CD4-positive, alpha-beta T cell treated with Interleukin-6 for 4 hours (primary cell): ENCODE measurements at places on chromosomes 6 and 20.

GRCh38 chr6:16331384-16332174, 93.2 kb downstream of the GMPR start:
- DNase-seq = peak; percentile 79

- peak; percentile 17 for DNase-seq
Measured at GRCh38 chr6:100001915-100002388, 7.9 kb upstream of the MCHR2 start.

- no peak for DNase-seq
Measured at GRCh38 chr6:141925001-141925400, 207.7 kb upstream of the GJE1 start.

DNA sequence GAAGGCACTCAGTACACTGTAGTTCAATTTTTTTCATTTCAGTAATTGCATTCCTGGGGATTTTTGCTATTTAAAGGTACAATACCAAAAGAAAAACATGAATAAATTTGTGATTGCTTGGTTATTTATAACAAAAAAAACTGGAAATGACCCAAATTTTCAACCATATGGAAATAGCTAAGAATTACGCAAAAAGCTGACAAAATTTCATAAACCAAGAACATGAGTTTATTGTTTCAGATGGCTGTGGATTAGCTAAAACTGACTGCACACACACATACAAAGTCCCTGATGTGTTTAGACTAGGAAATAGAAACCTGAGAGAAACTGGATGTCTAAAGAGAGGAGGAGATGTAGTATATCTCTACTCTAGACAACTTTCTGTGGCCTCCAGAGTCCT, 718.4 kb upstream of the CHD6 start:
- no peak for DNase-seq

DNA sequence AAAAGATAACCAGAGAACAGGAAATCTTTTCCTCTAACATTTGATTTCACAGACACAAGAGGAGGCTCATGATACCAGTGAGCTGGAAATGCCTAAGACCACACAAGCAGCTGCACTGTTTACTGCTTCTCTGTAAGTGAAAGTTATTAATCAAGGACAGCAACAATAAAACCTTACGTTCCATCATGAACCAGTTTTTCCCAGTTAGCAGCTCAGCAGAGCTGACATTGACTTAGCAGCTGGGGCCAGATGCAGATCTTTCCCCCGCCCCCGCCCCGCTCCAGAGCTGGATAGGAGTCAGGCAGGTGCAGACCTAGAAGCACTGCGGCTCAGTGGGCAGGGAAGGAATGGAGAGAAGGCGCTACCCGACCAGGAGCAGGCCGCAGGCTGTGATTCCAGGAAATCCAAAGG, 275.2 kb downstream of the GMDS start:
- no peak for DNase-seq

DNA sequence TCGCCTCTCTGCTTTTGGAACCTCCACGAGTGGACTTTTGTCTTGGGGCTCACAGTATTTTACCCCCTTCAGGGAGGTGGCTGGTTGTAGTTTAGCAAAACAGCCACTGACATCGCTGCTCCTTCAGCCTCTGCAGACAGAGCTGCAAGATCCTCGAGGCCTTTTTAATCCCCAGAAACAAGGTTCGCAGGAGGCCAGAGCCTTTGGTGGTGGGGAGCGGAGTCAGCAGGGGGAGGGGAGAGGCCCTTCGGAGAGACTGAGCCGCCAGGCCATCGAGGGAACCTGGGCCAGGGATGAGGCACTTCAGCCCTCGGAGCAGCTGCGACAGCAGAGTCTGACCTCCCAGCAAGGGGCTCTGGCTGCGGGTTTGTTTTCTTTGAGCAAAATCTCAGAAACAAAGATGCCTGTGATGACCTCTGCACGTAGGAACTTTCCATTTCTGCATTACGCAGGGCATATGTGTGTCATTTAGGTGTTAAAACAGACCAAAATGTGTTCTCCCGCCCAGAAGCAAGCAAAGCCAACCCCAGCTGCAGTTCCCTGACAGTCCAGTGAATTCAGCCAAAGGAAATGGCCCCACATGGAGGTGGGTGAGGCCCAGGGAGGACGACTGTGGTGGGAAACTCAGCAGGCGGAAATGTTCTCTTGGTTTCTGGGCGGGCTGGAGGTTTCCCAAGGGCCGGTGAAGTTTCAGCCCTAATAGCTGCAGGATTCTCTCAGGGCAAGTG, 171.2 kb upstream of the SULF2 start:
- no peak for DNase-seq

GRCh38 chr20:46142124-46142523, 24.0 kb downstream of the CD40 start:
- DNase-seq = no peak

DNA sequence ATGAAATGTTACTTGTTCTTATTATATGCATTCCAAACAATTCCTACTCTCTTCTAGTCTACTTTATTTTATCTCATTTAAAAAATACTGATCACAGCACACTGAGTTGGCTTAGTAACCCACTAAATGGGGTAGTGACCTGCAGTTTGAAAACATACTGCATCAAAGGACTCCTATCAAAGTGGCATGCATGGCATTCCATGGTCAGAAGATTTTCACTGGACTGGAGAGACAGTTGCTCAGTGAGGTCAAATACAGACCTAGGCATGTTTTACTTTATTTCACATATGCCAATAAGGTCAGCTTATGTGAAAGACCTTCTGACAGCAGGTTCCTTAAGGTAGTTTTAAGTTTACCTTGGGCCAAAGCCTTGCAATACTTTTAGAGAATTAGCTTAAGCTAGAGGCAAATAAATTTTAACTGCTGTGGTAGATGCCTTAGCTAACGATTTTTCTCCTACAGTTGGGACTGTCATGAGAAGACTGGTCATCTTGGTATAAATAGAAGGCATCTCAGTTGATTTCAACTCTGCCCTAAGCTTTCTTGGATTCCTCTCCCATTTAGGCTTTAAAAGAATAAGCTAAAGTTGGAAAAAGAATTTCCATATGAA, 35.1 kb downstream of the TPD52L1 start:
- no peak for DNase-seq

- DNase-seq = no peak
Measured at GRCh38 chr6:69138893-69139494, 503.9 kb downstream of the ADGRB3 start.

DNA sequence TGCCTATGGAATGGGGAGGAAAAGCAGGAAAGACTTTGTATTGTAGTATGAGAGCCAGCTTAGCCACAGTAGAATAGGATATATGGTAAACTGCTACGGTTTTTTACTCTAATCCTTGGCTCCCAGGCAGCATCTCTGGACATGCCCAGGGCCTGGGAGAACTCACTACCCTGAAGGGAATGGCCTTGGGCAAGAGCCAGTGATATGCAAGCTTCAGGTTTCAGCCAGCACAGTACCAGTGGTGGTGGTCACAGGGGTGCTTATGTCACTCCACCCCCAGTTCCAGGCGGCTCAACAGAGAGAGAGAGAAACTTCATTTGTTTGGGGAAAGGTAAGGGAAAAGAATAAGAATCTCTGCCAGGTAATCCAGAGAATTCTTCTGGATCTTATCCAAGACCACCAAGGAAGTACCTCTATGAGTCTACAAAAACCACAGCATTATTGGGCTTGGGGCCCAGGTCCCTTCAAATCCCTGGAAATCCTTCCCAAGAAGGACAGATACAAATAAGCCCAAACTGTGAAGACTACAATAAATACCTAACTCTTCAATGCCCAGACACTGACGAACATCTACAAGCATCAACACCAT, 121.2 kb downstream of the THBS2 start:
- no peak for DNase-seq

DNA sequence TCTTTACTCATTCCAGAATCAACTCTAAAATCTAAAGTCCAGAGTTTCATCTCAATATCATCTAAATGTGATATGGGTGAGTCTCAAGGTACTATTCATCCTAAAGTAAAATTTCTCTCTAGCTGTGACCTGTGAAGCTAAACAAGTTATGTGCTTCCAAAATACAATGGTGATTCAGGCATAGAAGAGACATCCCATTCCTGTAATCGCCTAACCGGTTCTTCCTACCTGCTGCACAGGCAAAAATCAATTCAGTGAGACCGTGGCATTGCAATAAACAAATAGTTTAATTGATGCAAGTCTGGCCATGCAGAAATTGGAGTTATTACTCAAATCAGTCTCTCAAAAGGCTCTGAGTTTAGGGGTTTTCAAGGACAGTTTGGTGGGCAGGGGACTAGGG, 232.8 kb downstream of the UBE3D start:
- DNase-seq = no peak

DNA sequence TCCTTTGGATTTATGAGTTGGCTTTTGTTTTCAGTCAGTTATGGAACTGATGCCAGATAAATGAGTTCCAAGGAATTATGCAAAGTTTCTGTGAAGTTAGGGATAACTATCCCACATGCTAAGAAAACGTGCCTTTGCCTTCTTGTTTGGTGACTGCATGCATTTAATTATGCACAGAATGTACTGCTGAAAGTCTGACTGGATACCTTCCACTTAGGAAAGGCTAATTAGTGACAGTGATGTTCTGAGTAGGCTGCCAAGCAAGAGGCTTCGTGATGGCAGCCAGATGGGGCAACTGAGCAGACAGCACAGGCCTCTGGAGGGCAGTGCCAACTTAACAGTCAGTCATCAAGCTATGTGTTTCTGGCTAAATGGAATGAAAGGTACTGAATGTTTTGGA, 289.9 kb downstream of the CD109 start:
- DNase-seq = no peak

GRCh38 chr6:42923666-42924065, 5.6 kb upstream of the CNPY3 start:
- DNase-seq = no peak

GRCh38 chr6:37041521-37041920, 36.1 kb downstream of the FGD2 start:
- no peak for DNase-seq

DNA sequence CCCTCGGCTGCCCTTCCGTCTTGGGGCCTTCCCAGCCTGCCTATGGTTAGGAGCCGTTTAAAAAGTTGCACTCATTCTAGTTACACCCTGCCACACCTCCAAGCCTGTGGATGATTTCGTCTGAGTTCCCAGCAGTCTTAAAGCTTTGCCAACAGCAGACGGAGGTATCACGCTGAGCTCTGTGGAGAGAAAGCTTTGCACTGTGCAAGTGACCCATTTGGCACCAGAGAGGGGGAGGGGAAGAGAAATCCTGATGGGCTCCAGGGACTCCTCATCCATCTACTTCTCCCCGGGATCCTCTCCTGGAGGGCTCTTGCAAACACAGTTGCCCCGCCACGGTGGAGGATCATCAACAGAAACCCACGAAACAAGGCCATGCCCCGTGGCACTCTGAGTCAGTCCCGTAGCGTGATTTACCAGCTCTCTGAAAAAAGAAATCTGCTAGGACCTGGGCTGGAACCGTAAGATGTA, 98.8 kb upstream of the CITED2 start:
- no peak for DNase-seq

- no peak for DNase-seq
Measured at GRCh38 chr20:62272200-62272599, 30.6 kb upstream of the ADRM1 start.

DNA sequence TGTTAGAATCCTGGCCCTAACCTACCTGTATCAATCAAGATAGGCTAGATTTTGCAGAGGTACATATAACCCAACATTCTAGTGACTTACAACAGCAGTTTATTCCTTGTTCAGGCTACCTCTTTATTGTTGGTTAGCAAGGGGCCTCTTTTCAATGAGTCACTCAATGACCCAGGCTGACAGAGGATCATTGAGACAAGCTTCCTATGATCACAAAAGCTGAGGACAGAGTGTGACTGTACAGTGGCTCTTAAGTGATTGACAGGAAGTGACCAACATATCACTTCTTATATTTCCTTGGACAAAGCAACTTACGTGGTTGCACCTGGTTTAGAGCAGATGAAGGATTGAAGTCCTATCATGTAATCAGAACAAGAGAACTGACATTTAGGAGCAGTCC, 740.9 kb downstream of the FRK start:
- no peak for DNase-seq

DNA sequence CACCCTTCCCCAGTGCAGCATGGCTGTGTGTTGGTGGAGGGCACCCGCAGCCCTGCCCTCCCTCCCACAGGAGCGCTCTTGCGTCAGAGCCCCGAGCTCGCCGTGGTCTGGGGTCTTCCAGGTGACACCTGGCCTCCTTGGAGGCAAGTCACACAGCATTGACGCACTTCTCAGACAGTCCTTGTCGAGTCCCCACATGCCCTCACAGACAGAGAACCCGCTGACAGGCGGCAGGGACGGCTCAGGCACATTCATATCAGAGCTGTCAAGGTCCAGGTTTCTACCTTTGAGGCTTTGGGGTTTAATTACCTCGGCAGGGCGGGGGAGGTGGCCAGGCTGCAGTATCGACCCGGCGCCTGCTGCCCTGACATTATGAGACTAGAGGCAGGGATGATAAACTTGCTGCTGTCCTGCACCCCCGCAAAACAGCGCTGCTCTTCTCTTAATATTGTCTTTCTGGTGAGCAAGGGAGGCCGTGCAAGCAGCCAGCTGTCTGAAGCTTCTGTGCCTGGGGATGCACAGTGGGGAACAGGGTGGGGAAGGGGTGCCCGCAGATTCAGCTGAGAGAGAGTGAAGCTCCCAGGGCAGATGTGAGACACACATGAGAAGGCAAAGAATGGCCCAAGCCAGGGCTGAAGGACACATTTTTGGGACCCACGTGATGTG, 4.7 kb downstream of the NPEPL1 start:
- no peak for DNase-seq

GRCh38 chr6:36546308-36546919, 865 bp downstream of the STK38 start:
- DNase-seq = no peak

- no peak for DNase-seq
Measured at GRCh38 chr6:121748376-121748775, 312.9 kb downstream of the GJA1 start.

DNA sequence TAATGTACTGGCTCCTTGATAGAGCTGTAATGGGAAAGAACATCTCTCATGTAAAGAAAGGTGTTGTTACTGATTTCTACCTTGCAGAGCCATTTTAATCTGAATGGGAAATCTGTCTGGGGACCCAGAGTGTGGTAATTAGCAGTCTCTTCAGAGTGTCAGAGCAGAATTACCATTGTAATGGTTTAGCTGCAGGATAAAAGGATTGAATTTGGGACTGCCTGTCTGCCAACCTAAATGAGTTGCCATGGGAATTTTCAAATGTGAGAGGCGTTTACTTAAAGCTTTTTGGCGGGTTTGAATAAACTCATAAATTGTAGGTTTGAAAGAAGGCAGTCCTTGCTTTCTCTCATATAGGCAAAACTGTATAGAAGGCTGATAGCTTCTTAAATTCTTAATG, 128.8 kb downstream of the QKI start:
- DNase-seq = no peak

DNA sequence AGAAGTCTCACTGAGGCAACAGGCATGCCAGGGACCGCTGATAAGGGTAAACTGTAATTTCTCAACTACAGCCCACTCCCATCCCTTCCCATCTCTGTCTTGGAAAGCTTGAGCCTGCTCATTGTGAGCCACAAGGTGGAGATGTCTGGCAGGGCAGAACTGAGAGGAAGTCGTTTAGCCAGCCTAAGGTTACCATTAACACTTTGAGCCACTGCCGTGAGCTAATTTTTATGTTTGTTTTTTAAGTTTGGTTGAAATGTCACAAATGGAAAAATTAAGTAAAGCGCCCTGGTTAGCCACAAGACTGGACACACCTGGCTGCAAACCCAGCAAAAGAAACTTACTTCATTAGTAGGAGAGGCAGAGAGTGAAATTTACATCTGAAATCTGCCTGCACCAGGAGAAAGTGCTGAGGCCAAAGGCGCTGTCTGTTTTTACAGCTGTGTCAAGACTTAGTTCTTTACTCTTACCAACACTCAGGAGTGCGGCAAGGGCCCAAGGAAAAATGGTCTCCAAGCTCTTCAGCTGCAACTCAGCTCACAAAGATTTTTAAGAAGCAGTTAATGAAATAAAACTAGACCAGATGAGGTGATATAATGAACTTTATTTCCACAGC, 50.0 kb upstream of the FAM83C start:
- DNase-seq = no peak
